ENCODE measurements at places on chromosomes 3 and 15.

GRCh38 chr3:30649572-30650318, 43.3 kb downstream of the TGFBR2 start:
- DNase-seq = peak; percentile 62

- DNase-seq = no peak
Measured at GRCh38 chr3:166456286-166456685, 619.1 kb upstream of the BCHE start.

DNA sequence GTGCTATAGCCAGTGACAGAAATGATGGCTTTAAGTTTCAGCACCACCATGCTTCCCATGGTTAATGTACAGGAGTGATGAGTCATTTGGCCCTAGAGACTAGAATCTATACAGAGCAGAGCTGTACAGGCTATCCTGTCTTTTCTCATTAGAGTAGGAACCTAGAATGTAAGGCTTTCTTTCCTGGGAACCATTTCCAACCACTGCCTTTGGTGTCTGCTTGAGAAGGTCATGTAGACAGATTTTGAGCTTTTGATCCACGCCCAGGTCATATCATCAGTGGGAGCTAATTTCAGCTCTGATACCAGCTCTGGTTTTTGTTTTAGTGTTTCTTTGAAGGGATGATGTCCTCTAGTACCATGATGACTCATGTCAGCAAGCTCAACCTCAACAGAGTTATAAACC, 543.1 kb downstream of the NTRK3 start:
- DNase-seq = no peak

DNA sequence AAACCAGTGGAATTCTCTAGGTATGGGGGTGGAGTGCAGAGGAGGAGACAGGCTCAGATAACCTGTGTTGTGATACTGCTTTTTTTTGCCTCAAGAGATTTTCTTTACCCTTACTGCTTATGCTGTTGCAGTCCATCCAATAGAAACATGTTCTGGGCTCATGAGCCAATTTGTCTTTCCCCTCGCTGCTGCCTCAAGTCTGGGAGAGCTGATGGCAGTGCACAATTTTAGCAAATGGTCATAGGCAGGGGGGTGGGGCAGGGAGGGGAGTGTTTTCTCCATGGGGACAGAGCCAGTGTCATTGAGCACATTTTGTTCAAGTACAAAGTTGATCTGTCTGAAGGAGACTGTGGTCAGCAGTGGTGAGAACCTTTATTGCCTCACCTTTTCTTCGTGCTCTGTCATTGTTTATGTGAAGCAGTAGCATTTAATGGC, 134.9 kb downstream of the MBNL1 start:
- no peak for DNase-seq

- no peak for DNase-seq
Measured at GRCh38 chr3:98246142-98246541, 17.9 kb upstream of the OR5H6 start.

- no peak for DNase-seq
Measured at GRCh38 chr3:159914426-159914825, 74.2 kb upstream of the IL12A start.

- peak; percentile 73 for DNase-seq
Measured at GRCh38 chr15:60916679-60917460, 312.2 kb downstream of the RORA start.

- no peak for DNase-seq
Measured at GRCh38 chr15:49875392-49875791, 243.6 kb downstream of the ATP8B4 start.

DNA sequence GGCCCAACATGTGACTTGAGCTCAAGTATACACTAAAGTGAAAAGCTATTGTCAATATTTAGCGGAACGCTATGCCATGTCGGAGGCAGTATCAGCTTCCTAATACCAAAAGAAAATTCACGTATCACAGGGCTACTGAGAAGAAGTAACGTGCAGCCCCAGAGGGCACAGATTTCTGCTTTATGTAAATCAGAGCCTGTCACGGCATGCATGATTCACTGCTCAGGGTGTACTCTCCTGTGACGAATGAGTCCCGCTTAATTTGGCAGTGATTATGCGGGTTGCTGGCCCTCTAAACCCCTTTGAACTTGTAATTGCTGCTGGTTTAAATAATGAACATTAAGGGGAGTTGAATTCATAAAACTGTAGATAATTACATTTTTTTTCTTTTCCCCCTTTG, 85.3 kb downstream of the MEIS2 start:
- no peak for DNase-seq

Data from AG08396 (cell line).